ENCODE measurements at places on chromosomes 5 and 9. TPM values are rescaled to one million over a fixed set of nuclear protein-coding genes. Genes with fewer than 3 reads are reported as not detected.

SEPTIN8 gene
- total RNA-seq: 16.5 TPM

LCNL1 gene
- total RNA-seq: 0.18 TPM

PDZD2 gene
- total RNA-seq: 0.19 TPM

PCDHA1 gene
- 0.48 TPM for total RNA-seq

WDR31 gene
- 1.3 TPM for total RNA-seq
